ENCODE measurements at places on chromosomes 2 and 18. TPM values are rescaled to one million over a fixed set of nuclear protein-coding genes. Genes with fewer than 3 reads are reported as not detected.

GRCh38 chr2:218262237-218262600 lies 1.4 kb downstream of the GPBAR1 start:
- no peak for DNase-seq

- DNase-seq: no peak
Observed at GRCh38 chr2:16999347-17000183, 333.9 kb upstream of the CYRIA start.

- no peak for DNase-seq
Observed at GRCh38 chr2:71155846-71156245, 25.4 kb downstream of the MPHOSPH10 start.

- DNase-seq: no peak
Observed at GRCh38 chr18:36533446-36534153, 236.1 kb downstream of the FHOD3 start.

DNA sequence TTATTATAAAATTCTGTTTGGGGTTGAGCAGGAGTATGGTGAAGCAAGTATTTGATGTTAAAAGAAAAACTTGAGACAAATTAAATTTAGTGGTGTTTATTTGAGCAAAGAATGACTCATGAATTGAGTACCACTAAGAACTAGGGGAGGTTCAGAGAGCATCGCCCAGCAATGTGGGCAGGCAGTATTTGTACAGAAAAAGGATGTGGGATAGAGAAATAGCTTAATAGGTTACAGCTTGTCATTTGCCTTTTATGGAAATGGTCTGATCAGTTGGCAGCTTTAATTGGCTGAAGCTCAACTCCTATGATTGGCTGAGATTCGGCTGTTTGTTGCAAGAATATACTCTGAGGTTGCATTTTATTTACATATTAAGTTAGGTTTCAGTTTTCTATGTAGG lies 68.2 kb downstream of the LRATD1 start:
- no peak for DNase-seq

DNA sequence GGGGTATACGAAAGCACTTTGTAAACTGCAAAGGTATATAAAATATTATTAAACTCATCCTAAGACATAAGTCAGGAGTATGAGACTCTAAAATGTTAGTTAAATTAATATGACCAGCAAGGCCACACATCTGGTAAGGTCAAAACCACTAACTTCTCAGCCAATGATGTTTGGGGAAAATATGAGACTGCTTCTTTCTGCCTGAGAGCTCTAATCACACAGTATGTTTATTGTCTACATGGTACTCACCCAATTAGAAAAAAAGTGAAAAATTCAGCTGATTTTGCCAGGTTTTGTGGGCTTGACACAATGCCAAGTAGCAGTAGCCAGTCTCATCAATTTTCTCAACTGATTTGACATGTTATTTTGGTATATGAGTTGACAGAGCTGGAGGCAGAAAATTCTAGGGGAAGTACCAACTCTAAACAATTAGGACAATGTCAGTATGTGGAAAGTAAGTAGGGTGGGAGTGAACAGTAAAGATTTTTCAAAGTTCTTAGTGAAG lies 87.3 kb downstream of the ALK start:
- DNase-seq: no peak

- DNase-seq: no peak
Observed at GRCh38 chr2:9858730-9859068, 15.4 kb downstream of the TAF1B start.

DNA sequence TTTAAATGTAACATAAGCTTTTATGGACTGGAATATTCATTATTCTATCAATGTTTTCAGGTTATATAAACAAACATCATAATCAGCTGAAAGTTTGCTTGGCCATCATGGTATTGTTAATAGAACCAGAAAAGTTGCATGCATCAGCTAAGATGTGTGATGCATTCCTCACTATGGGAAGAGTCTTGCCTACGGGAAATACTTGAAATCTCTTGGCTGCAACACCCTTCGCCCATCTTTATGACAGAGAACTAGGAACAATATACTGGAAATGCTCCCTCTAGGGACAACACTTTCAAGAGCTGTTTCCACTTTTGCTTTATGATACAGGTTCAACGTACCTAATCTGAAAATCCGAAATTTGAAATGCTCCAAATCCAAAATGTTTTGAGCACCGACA lies 1390.8 kb downstream of the DPP10 start:
- no peak for DNase-seq

DSG3 gene
- total RNA-seq: not detected

MAB21L4 gene
- not detected for total RNA-seq

Data from ascending aorta (tissue), 2 donors.